Substantia nigra (tissue), 51 donors: ENCODE measurements at places on chromosomes 16 and 17.
A peak's percentile ranks its signal among the peaks of the same experiment; 100 is the strongest.

DNA sequence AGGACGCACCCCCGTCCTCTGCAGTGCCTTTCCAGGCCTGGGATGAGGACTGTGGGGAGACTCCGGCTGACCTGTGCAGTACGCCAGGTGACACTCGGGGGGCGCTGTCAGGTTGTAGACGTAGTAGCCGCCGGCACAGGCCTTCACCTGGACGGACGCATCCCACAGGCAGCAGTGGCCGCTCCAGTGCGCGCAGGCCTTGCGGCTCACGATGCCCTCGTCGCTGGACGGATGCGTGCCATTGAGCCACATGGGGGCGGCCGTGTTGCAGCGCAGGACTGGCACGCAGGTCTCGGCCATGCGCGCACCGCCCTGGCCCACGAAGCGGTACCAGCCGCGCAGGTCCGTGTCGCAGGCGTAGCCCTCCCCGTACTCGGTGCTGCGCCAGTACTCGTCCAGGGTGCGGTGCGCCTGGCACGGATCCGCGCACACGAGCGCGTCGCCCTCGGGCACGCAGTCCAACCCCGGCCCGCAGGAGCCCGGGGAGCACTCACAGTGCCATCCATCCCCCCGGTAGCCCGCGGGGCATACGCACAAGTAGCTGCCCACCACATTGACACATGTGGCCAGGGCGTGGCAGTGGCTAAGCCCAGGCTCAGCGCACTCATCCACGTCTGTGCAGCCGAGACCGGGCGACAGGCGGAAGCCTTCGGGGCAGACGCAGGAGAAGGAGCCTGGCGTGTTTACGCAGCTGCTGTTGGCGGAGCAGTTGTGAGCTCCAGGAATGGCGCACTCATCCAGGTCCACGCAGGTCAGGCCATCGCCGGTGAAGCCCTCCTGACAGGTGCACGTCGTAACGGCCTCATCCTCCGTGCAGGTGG is 3.9 kb downstream of the UMOD start:
- no peak for DNase-seq

GRCh38 chr17:57665696-57666095 is 79.4 kb downstream of the CCDC182 start:
- DNase-seq = no peak

- no peak for DNase-seq
Observed at GRCh38 chr16:185691-186090, 5.4 kb downstream of the HBQ1 start.

DNA sequence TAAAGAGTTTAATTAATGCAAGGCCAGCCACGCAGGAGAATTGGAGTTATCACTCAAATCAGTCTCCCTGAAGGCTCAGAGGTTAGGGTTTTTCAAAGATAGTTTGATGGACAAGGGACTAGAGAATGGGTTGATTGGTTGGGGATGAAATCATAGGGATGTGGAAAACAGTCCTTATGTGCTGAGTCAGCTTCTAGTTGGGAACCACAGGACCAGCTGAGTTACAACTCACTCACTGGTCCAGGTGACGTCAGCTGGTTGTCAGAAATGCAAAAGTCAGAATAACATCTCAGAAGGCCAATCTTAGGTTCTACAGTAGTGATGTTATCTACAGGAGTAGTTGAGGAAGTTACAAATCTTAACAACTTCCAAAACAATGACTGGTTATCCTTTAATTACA is 47.6 kb downstream of the CPD start:
- no peak for DNase-seq

GRCh38 chr16:4588386-4588785 is 26.3 kb downstream of the UBALD1 start:
- DNase-seq = no peak

GRCh38 chr17:40326832-40327199 is 17.8 kb downstream of the RARA start:
- DNase-seq = no peak

GRCh38 chr17:10031127-10031526 is 126.1 kb upstream of the RCVRN start:
- no peak for DNase-seq

DNA sequence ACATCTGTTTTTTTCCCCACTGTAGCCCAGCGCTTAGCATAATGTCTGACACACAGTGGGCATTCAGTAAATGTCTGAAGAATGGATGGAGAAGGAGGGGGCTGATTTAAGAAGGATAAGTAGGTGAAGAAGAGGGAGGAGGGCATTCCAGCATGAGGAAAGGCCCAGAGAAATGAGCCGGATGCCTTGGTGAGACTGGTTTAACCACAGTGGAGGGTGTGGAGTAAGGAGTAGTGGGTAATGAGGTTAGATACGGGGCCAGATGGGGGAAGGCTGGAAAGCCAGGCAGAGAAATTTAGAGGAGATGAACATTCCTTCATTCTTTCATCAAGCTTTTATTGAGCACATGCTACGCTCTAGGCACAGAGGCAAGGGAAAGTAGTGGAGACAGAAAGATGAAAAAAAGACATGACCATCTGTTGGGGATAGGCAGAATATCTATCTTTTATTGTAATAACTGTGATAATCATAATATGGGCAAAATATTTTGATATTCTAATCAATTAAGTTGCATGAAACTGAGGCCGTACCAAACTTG is 43.7 kb upstream of the NFAT5 start:
- no peak for DNase-seq

GRCh38 chr17:79400989-79401703 is 209.7 kb downstream of the RBFOX3 start:
- DNase-seq = peak; percentile 47
